Stimulated activated CD8-positive, alpha-beta memory T cell treated with anti-CD3 and anti-CD28 coated beads, Interleukin-4, amount 100 ng/mL, for 1 hour (primary cell): ENCODE measurements at places on chromosomes 2 and 18.

GRCh38 chr2:41142478-41142877, 690.6 kb upstream of the SLC8A1 start:
- DNase-seq: no peak

GRCh38 chr2:196113061-196113974, 44.7 kb upstream of the DNAH7 start:
- no peak for DNase-seq

DNA sequence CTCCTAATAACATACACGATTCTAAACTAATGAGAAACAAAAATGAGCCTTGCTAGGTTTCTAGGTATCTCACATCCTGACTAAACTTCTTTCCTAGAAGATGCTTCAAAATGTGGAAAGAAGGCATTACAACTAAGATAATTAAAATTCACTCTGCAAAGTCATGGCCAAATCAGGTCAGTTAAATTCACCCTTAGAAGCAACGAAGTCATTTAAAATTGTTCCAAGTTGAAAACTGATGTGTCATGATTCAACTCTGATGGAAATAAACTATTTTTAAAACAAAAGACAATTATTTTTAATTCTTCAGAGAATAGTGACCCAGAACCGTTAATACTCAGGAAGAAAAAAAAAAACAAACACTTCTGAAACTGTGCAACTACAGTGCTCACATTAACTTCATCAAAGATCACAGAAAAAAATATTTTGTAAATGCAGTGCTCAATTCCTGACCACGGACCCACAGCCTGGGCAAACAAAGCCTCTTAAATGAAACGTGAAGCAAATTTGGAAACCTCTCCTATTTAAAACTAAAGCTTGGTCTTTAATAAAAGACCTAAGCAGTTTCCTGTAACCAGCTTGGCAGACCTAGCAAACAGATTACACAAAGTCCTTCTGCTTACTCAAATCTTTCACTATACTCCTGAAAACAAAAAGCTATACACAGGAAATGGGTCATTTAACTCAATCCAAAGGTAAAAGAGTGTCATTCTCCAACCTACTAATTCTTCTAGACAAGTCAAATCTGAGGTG, 39.0 kb downstream of the CHN1 start:
- no peak for DNase-seq

DNA sequence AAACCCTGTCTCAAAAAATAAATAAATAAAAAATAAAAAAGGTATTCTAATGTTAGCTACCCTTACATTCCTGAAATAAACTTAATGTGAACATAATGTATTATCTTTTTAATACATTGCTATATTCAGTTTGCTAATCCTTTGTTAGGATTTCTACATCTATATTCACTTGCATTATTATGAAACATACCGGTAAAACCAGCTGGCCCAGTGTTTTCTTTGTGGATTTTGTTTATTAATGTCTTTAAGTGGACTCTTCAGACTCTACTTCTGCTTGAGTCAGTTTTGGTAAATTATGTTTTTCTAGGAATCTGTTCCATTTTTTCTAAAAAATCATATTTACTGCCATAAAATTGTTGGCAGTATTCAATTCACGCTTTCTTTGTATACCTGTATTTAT, 34.5 kb downstream of the PTPN2 start:
- DNase-seq: no peak

DNA sequence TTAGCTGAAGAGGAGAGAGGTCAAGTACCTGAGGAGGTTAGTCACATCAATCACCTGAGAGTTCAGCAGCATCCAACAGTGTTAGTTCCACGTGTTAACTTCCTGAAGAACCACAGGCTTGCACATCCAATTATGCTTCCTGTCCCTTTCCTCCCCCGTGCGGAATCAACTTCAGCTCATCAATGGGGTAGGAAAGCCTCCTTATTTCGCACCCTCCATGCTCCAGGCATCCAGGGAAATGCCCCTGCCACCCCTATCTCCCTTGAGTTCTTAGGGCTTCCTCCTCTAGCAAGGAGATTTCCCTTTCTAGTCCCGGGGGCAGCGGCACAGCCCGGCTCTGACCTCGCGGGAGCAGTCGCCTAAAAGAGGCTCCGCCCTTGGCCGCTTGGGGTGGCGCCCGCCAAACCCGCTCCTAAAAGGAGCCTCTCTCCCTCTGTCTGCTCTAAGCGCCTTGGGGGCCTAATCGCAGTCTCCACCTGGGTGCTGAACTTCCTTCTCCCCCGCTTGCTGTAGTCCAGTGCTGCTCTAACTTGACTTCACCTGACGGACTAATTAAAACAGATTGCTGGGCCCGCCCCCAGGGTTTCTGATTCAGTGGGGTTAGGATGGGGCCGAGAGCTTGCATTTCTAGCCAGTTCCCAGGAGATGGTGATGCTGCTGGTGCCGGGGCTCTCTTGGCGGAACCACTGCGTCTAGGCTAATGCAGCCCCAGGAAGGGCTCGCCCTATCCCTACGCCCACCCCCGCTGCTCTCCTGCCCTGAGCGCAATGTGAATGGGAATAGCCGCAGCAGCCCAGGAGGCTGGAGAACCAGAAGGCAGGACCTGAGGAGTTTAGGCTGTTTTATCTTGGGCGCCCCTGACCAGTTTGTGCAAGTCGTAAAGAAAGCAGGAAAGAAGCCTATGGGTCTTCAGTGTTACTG, 3.4 kb upstream of the TET3 start:
- no peak for DNase-seq

DNA sequence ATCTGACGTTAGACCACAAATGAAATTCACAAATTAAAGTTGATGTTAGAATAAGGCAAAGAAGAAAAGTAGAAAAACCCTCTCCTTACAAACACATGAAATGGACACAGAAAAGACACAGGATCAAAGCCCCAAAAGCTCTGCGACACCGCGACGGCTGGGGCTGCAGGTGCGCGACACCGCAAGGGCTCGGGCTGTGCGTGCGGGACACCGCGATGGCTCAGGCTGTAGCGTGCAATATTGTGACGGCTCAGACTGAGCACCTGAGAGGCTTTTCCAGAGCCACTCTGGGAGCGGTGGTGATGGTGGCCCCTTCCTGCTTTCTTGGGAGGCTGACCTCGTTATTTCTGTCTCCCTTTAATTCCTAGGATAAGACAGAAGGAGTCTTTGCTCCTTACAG, 256.9 kb downstream of the TWIST2 start:
- DNase-seq: no peak

DNA sequence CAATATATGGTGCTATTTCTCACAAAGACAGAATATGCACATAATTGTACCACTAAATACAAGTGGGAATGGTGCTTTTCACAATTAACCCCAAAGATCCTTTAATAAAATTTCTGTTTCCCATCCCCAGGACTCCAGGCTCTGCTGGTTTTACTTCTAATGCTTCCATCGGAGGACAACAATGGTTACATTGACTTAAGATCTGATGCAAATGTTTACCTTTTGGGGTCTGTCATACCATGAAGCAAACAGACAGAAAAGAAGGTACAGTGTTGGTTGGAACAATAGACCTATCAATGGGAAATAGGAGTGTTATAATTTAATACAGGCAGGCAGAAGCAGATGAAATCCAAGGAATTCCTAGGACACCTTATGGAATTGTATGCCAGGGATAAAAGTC, 105.7 kb downstream of the UPP2 start:
- no peak for DNase-seq

DNA sequence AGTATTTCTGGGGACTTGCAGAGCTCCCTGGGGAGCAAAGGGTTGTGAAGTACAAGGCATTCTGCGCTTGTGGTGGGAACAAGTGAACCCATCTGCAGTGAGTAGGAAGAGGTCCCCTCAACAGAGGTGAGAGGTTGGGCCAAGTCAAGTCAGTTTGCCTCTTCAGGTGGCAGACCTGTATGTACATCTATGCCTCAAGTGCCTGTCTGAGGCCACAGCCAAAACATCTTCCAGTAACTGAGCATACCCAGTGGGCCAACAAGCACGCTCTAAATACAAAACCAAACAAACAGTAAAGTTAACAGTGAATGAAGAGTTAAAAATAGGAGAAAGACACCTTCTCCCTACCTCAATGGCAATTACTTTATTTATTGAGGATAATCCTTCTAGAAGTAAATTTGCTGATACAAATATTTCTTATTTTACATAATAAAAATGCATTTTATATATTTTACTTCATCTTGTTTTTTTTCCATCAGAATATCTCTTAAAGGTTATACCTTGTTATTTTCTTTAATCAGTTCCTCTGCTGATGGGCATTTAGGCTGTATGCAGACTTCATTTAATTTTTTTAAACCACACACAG, 2.5 kb downstream of the GYPC start:
- no peak for DNase-seq

DNA sequence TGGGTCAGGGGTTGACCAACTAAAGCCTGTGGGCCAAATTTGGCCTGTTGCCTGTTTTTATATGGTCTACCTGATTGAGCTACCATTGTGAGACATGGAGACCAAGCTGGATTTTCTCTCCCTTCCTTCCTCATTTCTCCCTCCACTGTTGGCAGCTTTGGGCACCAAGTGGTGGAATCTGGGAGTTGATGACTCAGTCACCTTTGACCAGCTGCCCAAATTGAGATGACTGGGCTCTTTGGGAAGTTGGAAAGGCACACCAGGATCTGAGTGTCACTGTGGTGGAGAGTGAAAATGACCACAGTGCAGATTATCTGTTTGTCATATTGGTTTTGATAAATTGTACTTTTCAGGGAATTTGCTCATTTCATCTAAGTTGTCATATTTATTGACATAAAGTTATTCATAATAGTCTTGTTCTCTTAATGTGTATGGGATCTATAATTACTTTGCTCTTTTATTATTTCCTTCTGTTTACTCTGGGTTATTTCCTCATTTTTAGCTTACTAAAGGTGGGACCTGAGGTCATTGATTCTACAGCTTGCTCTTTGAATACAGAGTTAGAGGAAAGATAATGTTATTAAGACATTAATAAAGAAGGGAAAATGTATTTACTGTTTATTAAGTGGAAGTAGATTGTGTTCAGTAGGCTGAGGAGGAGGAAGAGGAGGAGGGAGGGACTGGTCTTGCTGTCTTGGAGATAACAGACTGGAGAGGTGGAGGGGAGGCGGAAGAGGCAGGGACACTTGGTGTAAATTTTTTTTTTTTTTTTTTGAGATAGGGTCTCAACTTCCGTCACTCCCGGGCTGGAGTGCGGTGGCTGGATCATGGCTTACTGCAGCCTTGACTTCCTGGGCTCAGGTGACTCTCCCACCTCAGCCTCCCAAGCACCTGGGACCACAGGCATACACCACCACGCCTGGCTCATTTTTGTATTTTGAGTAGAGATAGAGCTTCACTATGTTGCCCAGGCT, 31.8 kb downstream of the AGFG1 start:
- no peak for DNase-seq

DNA sequence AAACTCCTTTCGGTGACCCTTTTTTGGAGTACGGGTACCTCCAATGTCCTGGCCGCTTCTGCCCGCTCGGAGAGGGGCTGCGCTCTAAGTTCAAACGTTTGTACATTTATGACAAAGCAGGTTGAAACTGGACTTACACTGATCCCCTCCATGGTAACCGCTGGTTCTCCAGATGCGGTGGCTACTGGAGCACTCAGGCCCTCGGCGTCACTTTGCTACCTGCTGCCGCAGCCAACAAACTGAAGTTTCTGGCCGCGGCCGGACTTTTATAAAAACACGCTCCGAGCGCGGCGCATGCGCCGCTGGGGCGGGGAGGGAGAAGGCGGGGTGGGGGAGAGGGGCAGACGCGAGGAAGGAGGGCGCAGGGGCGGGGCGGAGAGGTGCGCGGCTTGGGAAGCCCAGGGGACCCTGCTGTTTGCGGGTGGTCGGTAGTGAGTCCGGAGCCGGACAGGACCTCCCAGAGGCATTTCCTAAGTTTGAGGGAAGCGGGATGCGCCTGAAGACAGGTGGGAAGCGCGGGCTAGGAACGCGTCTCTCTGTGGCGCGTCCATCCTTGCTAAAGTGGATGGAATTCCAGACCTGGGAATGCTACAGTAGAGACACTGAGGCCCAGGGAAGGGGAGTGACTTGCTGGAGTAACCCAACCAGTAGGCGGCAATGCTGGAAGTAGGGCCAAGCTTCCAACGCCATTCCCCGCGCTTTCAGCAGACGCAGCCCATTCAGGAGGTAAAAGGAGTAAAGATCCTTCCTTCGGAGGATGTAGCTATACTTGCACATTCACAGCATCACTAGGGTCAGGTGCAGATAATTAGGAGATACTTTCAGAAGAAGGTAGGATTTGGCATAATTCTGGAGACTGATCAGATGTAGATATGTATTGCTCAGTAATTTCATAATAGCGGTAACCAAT, at the start of gene CXCR4:
Gene CXCR4, minus strand, starts transcription at position 241 of the 910 bp plus-strand sequence. Its CDS starts 89 bp downstream, at position 152.
- DNase-seq: peak; percentile 91

GRCh38 chr18:21452276-21452780, 148.2 kb downstream of the ESCO1 start:
- no peak for DNase-seq

- DNase-seq: no peak
Observed at GRCh38 chr2:118548880-118549488, 298.5 kb downstream of the EN1 start.

GRCh38 chr2:187475499-187476248, 27.6 kb upstream of the CALCRL start:
- DNase-seq: no peak
